ENCODE measurements at places on chromosomes 4 and X.

- no peak for DNase-seq
Measured at GRCh38 chr4:54403700-54404453, 174.8 kb downstream of the PDGFRA start.

DNA sequence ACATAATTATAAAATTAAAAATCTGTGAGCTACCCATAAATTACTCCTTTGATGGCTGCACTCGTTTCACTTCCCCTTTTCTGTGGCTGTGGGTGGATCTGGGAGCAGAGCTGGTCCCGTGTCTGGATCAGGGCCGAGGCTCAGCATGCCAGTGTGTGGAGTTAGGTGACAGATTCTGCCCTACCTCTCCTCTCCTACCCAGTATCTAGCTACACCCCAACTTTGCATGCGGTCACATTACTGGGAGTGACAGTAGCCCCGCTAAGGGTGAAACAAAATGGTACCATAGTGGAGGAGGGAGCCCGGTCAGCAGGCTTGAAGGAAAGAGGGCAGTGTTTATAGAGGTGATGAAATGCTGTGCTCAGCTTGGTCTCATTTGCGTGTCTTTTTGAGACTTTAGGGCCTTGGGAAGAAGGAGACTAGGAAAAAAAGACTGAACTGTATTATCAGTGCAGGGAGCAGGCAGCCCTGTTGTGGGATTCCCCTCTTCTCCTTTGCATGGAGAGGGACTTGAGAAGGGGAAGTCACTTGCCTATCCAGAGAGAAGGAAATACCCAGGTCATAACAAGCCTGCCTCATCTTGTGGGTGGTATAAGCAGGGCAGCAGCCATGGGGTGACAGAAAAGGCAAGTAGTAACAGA, 48.4 kb downstream of the ARHGAP10 start:
- DNase-seq, result no peak

GRCh38 chr4:113968473-113968872, 11.0 kb downstream of the ARSJ start:
- no peak for DNase-seq

GRCh38 chrX:110420771-110421499, 62.3 kb downstream of the RTL9 start:
- DNase-seq, result no peak

DNA sequence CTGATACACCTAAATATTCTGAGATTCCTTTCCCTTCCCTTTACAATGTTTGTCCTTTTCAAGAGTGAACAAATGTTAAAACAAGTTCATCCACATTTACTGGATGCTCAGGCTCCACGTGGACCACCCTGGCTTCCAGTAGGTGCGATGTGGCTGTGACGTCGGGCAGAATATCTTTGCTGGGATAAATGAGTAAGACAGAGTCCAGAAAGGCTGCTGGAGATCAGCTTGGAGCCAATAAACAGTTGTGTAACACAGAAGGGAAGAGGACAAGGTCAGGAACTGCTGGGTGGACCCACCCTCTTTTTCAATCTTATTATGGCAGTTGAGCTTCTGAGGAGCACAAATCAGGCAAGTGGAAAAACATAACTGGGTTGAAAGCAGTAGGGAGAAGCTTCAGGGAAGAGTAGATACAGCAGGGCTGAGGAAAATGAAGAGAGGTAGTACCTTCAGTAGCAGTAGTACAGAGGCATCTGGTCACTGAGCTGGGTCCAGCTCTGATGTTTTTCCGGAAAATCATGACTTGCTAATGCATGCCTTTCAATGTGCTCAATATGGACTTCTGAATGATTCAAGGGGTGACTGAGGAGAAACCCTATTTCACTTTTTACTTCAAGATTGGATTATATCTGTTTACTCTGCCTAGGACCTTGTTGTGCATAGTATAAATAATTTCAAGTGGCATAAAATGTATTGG, 171.8 kb upstream of the MAD2L1 start:
- no peak for DNase-seq

DNA sequence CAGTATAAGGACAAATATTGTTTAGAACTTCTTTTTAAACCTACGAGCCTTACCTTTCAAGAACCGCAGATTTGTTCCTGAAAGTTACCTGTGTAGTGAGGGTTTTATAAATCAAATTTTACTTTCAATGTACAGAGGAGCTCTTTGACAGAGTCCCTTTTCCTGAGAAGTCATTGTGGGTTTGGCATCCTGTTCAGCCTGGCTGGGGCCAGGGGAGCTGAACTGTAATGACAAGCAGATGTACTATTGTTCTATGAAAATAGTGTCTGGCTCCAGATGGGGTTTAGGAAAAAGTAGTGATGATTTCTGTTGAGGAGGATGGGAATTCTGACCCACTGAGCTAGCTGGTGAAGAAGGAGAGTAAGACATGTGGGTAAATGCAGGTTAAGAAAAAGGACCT, 196.2 kb upstream of the PGRMC2 start:
- no peak for DNase-seq

GRCh38 chr4:166518776-166519175, 645.7 kb downstream of the TLL1 start:
- no peak for DNase-seq

DNA sequence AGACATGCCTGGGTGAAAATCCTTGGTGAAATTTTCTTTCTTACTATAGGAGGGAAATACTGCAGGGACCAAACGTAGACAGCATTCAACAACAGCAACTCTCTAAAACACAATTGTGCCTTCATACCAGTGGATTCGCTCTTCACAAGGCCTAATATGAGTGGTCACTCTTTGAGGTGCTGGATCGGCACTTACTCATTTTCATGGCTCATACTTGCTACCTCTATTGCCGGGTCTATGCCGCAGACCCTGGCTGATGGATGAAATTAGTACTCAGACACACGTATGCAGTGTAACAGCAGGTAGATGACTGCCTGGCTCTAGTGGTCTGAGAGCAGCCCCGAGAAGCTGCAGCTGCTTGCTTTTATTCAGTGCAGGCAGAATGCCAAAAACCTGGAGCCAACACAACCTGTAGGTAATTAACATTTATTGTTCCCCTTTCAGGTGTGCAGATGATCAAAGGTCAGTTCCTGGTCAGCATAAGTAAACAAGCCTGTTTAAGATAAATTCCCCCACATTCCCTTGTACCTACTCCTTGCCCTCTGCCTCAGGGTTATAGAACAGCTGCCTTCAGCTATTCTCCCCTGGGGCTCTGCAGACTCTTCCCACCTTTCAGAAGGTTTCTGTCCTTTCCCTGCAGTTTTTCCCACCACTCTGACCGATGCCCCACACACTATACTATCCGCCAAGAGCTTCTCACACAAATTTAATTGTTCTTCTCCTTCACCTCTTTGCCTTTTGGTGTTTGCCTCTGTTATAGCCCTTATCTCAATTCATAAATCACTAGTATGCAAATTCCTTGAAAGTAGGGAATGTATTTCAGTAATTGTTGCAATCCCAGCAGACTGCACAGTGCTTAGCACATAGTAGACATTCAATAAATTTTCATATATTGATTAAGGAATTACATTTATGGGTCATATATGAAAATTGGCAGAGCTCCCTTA, 210.0 kb downstream of the SPANXN3 start:
- DNase-seq, result no peak

DNA sequence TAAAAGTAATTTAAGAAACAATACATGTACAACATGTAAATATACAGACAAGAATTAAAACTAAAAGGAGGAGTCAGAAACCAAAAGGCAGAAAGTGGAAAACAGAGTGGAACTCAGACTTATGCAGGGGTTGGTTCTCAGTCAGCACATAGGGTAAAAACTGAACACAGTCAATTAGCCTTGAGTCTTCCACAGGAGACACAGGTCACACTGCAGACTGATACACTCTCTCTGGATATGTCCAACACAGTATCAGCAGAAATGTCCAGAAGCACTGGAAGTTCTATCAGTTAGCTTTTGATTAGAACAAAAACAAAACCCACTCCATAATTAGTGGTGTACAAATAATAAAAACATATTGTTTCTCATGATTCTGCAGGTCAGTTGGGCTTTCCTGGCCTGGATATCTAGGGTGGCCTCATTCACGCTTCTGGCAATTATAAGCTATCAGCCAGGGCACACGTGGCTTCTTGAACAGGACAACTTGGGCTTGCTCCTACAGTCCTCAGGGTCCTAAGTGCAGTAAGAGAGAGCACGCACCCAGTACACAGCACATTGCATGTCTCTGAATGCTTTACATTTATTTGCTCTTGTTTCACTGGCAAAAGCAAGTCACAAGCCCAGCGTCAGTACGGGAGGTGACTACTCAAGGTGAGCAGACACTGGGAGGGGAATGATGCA, 21.6 kb downstream of the TEC start:
- no peak for DNase-seq

DNA sequence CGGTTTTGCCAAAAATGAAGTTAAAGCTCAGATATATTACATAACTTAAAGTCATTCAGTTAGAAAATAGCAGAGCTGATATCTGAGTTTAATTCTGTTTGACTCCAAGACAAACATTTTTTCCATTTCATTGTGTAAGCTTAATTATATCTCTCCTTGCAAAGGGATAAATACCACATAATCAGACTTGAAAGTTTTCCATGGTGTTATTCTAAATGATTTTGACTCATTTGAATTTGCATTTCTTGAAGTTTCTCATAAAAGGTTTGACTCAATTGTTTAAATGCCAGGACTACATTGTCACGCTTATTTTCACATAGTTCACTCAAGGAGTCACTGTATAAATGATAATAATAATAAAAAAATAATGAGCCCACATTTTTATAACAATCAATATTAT, 39.4 kb upstream of the DDX60 start:
- DNase-seq, result no peak

DNA sequence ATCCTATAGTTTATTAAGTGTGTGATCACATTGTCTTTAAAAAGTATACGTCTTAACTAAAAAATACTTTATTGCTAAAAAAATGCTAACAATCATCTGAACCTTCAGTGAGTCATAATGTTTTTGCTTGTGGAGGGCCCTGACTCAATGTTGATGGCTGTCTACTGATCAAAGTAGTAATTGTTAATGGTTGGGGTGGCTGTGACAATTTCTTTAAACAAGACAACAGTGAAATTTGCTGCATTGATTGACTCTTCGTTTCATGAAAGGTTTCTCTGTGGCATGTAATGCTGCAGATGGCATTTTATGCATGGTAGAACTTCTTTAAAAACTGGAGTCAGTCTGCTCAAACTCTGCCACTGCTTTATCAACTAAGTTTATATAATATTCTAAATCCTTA, 101.4 kb upstream of the IL15 start:
- DNase-seq, result no peak

Measured in stimulated activated CD8-positive, alpha-beta memory T cell treated with anti-CD3 and anti-CD28 coated beads, Interleukin-2, amount 100 ng/mL, for 1 hour (primary cell).